ENCODE measurements at places on chromosomes 12 and 14.

- ATAC-seq: no peak
Measured at GRCh38 chr12:49108958-49109404, 1.7 kb downstream of the LMBR1L start.

GRCh38 chr14:63863004-63863403 lies 10.2 kb downstream of the SYNE2 start:
- ATAC-seq: no peak

DNA sequence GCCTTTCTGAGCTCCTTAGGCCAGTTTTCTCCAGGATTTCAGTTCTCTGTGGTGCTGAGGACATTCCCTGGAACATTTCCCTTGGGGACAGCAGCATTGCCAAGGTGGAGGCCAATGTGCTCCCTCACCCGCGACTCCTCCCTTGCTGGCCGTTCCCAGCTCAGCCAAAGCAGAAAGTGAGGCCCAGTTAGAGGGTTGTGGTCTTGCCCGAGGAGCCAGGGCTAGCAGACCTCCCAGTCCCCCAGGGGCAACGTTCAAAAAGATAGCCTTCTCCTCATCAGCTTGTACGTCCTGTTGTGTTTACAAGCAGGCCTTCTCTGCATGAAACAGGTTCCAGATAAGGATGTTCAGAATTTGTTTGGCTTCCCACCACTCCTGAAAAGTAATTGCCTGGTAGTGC lies 78.4 kb downstream of the SSPN start:
- ATAC-seq: no peak

DNA sequence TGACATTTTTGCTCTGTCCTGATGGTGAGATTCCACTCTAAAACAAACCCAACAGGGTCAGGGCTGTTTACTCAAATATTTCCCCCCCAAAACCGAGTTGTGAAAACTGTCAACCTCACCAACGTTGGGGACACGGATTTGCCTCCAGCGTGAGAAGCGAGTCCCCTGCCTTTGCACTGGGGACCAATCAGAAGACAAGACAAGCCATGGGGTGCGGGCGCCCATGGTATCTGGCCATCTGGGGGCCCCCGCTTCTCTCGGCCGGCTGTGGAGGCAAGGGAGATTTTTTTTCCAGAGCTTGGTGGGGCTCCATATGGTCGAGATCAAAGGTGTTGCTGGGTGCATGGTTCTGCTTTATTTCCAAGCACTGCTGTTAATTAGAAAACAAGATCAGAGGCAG lies 272.1 kb downstream of the BCL11B start:
- ATAC-seq: no peak

DNA sequence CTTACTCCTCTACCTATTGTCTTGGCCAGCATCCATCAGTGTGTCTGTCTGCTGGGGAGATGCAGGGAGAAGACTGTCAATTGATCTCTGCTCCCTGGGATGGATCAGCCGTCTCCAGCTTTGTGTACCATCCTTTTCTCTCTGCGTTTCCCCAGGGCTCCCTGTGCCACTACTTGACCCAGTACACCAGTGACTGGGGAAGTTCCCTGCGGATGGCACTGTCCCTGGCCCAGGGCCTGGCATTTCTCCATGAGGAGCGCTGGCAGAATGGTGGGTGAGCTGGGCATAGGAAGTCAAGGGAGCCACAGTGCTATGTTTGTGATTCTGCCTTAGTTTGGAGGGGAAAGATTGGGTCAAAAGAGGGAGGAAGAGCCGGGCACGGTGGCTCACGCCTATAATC lies 5.1 kb downstream of the AMHR2 start:
- peak; percentile 1 for ATAC-seq

DNA sequence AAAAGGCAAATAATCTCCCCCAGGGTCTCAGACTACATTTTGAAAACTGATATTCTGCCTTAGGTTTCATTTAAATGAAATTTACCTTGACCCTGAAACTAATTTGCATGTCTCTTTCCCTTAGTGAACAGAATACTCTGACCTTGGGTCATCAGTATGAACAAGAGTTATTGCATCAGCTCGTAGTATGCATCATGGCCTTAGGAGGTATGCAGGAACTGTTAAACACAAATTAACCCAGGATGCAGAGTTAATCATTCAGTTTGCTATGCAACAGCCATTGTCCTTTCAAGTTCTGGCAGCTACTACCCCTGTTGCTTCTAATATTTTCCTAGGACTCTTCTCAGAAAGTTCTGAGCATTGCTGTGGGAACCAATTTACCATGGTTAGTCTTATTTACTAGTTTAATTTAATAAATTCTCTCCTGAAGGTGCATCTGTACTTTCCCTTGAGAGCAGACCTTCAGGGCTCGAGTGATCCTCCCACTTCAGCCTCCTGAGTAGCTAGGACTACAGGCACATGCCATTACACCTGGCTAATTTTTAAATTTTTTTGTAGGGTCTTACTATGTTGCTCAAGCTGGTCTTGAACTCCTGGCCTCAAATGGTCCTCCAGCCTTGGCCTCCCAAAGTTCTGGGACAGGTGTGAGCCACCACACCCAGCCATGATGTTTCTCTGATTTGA lies 126.7 kb downstream of the TTC6 start:
- no peak for ATAC-seq

Measured in activated T-helper 17 cell treated with anti-CD3 and anti-CD28 coated beads, Interleukin-2, amount 50 U/mL, for 72 hours (primary cell).